Fibroblast of skin of scalp (primary cell): ENCODE measurements at places on chromosomes 7 and 10.

DNA sequence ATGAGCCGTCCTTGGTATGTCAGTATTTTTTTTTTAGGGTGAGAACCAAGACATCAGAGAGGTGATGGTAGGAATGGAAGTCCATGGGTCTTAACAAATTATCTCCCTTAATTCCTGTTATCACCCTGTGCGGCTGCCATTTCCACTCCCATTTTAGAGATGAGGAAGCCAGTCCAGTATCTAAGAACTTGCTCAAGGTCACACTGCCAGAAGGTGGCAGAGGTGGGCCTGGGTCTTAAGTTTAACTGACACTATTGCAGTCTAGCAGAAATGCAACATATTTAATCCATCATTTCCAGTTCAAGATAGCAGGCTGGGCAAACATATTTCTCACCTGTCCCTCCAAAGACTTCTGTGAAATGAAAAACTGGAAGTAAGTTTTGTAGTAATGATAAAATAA lies 108.3 kb downstream of the GLI3 start:
- DNase-seq = peak; percentile 50

DNA sequence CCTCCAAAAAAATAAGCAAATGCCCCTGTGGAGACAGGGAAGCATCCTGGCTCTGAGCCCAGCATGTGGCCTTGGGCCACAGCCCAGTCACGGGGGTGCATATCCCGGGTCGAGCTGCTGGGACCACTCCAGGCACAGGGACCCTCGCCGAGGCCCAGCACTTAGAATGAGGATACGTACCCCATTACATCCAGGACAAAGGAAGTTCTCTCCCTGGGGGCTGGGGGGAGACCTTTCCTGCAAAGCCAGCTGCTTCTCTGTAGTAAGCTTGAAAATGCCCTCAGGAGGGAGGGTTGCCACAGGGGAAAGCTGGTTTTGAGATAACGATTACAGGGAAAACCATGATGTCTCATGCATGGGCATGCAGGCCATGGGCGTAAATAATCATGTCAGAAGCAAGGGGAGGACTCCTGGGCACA lies 75.5 kb downstream of the HIPK2 start:
- no peak for DNase-seq

- no peak for DNase-seq
Measured at GRCh38 chr10:8719971-8720370, 665.5 kb downstream of the GATA3 start.

- DNase-seq = peak; percentile 12
Measured at GRCh38 chr10:7915923-7916536, 97.7 kb downstream of the TAF3 start.
